ENCODE measurements at places on chromosomes 11 and 22. TPM values are rescaled to one million over a fixed set of nuclear protein-coding genes. Genes with fewer than 3 reads are reported as not detected.
A peak's percentile ranks its signal among the peaks of the same experiment; 100 is the strongest.

C11orf71 gene
- total RNA-seq, result 6.4 TPM

ANO9 gene
- total RNA-seq, result 36.9 TPM

IFT27 gene
- total RNA-seq, result 26.3 TPM

RCOR2 gene
- total RNA-seq, result 0.28 TPM

DNA sequence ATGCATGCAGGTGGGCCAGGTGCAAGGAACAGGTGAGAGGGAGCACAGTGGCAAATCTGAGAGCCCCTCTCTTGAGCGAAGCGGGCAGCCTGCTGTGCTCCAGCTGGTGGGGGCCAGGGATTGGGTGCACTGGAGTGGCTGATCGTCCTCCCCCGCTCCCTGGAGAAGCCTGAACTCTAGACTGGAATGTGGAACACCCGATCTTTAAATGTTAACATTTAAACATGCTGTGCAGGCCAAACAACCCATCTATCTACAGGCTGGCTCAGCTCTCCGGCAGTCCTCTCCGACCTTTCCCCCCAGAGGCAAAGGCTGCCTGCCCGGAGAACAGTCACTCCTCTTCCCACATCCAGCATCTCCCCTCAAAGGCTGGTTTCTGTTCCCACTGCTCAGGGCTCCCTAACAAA lies 5.1 kb downstream of the MRGPRF start:
- H3K27ac ChIP-seq, result no peak overlapping the region
- H3K27me3 ChIP-seq, result peaks cover 19% of the 10 kb centered on the region
- no peak for DNase-seq
- H3K4me3 ChIP-seq, result no peak overlapping the region
- no peaks in the 10 kb centered on the region for H3K4me1 ChIP-seq

DNA sequence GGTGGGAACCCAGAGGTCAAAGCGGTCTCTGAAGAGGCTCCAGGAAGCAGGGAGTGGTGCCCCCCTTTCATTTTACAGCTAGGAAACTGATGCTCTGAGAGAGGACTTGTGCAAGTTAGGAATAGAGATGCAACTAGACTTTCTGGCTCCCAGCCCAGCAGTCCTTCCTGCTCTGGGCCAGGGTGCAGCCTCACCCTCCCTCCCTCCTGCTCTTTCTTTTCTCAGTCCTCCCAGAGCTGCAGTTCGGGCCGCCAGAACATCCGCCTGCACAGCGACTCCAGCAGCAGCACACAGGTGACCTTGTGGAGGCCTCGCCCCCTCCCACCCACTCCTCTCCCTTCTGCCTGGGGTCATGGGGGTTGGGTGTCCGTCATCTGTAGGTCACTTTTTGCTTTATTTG lies 51.5 kb downstream of the LHFPL7 start:
- no peaks in the 10 kb centered on the region for H3K4me1 ChIP-seq
- H3K36me3 ChIP-seq, result no peaks in the 10 kb centered on the region
- DNase-seq, result no peak
- no peaks in the 10 kb centered on the region for H3K27me3 ChIP-seq
- no peak overlapping the region for H3K4me3 ChIP-seq

DNA sequence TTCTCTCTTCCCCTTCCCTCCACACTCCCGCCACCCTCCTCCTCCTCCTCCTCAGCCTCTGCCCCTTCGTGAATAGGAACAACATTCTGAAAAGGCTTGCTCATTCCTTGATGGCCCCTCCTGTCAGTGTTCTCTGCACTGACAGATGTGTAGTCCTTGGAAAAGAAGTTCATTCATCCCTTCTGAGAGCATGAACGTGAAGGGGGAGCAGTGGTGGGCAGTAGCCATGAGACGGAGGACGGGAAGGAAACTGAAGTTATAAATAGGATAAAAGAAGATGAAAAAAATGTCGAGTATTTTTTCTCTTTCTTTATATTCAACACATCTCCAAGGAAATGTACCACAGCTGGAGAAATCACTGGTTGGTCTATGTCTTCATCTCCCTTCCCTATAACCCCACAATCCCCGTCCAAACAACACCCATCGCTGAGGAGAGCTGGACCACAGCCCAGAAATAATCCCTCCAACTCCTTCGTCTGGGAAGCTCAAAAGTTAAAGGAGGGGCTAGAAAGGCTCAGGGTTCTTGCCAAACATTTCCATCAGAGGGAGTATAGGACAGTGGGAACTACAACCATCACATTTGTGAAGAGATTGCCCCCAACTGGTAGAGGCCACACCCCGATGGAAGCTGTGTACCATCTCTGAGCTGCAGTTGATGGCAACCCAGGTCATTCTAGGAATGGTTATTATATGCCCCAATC lies 33.5 kb downstream of the ETS1 start:
- DNase-seq, result no peak
- no peaks in the 10 kb centered on the region for H3K36me3 ChIP-seq
- peaks cover 44% of the 10 kb centered on the region for H3K4me1 ChIP-seq
- no peaks in the 10 kb centered on the region for H3K27me3 ChIP-seq
- H3K4me3 ChIP-seq, result no peak overlapping the region
- no peak overlapping the region for H3K27ac ChIP-seq

SCN4B gene
- total RNA-seq, result 0.07 TPM

DNA sequence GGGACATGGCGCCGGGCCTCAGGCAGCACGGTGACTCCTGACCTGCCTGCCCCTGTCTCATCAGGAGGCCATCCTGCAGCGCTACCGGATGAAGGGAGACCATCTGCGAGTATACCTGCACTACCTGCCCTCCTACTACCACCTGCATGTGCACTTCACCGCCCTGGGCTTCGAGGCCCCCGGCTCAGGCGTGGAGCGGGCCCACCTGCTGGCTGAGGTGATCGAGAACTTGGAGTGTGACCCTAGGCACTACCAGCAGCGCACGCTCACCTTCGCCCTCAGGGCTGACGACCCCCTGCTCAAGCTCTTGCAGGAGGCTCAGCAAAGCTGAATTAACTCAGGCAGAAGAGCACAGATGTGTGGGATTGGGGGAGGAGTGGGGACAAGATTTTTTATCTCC lies 10.2 kb upstream of the ST3GAL4 start:
- H3K4me1 ChIP-seq, result peaks cover 34% of the 10 kb centered on the region
- H3K27me3 ChIP-seq, result no peaks in the 10 kb centered on the region
- peak overlapping the region; percentile 45 for H3K27ac ChIP-seq
- H3K4me3 ChIP-seq, result no peak overlapping the region
- H3K36me3 ChIP-seq, result peaks cover 30% of the 10 kb centered on the region

DNA sequence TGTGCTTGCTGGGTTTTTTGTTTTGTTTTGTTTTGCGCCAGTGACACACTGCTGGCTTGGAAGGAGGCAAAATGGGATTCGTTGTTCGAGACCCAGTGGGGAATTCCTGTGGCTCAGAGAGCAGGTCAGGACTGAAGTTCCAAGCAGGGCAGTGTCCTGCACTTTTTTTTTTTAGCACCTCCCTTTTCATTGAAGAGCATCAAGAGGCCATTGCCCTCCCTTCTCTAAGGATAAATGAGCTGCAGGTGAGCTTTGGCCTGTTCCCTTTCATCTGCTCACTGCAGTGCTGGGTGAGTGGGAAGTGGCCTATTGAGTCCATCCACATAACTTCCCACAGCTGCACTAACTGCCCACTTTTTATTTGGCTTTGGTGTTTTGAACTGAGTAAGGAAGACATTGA lies 87.8 kb downstream of the ARHGAP42 start:
- H3K4me3 ChIP-seq, result no peak overlapping the region
- H3K4me1 ChIP-seq, result no peaks in the 10 kb centered on the region
- H3K27ac ChIP-seq, result no peak overlapping the region
- no peaks in the 10 kb centered on the region for H3K36me3 ChIP-seq
- no peak for DNase-seq
- H3K27me3 ChIP-seq, result no peaks in the 10 kb centered on the region

DNA sequence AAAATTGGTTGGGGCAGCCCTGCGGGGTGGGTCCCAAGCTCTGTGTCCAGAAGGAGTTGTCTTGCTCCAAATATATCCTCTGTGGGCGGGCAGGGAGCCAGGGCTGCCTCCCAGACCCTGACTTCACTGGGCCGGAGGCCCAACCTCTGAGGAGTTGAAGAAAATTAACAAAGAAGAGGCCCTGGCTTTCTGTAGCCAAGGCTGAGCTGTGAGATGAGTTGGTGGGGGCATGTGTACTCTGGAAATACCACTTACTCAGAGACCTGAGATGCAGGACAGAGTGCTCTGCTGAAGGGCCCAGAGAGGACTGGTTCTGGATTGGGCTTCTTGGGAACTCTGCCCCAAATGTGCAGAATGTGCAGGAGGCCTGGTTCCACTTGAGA lies 96.3 kb downstream of the SWAP70 start:
- peak overlapping the region; percentile 81 for H3K4me3 ChIP-seq
- H3K4me1 ChIP-seq, result peaks cover 56% of the 10 kb centered on the region
- H3K27me3 ChIP-seq, result peaks cover 2% of the 10 kb centered on the region
- H3K27ac ChIP-seq, result peak overlapping the region; percentile 96
- H3K36me3 ChIP-seq, result peaks cover 2% of the 10 kb centered on the region

SYCE3 gene
- not detected for total RNA-seq

SCGB1D2 gene
- not detected for total RNA-seq

GRCh38 chr11:109088086-109088485 lies 333.9 kb upstream of the C11orf87 start:
- DNase-seq, result peak; percentile 23
- H3K27ac ChIP-seq, result no peak overlapping the region
- H3K36me3 ChIP-seq, result no peaks in the 10 kb centered on the region
- no peak overlapping the region for H3K4me3 ChIP-seq
- no peaks in the 10 kb centered on the region for H3K4me1 ChIP-seq
- H3K27me3 ChIP-seq, result no peaks in the 10 kb centered on the region

TPBGL gene
- total RNA-seq, result 0.19 TPM

RAC2 gene
- total RNA-seq, result 540 TPM

DNA sequence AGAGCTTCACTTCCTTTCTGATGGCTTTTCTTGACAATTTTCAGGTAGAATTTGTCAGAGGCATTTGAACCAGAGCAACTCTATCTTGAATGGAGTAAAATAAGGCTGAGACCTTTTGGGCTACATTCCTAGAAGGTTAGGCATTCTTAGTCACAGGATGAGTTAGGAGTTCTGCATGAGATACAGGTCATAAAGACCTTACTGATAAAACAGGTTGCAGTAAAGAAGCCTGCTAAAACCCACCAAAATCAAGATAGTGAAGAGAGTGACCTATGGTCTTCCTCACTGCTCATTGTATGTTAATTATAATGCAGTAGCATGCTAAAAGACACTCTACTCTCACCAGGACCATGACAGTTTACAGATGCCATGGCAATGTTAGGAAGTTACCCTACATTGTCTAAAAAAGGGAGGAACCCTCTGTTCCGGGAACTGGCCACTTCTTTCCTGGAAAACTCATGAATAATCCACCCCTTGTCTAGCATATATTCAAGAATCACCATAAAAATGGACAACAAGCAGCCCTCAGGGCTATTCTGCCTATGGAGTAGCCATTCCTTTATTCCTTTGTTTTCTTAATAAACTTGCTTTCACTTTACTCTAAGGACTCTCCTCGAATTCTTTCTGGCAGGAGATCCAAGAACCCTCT lies 1519.7 kb upstream of the TENM4 start:
- H3K36me3 ChIP-seq, result no peaks in the 10 kb centered on the region
- no peak for DNase-seq
- no peak overlapping the region for H3K27ac ChIP-seq
- no peaks in the 10 kb centered on the region for H3K27me3 ChIP-seq

MUC5AC gene
- not detected for total RNA-seq

DNA sequence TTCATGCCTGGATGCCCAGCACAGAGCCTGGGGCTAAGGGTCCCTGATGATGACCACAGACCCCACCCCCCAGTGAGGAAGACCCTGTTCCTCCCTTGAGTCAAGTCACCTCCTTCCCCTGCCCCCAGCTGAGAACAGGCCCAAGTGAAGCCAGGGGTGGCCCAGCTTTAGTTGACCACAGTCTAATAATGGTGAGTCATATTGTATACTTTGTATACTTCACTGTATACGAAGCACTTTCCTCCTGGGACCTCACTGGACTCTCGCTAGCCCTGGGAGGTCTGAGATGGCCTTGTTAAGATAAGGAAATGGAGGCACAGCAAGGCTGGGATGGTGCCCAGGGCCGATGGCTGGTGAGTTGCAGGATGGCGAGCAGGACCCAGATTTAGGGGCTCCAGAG lies 3.7 kb upstream of the FLRT1 start:
- peaks cover 2% of the 10 kb centered on the region for H3K4me1 ChIP-seq
- H3K4me3 ChIP-seq, result no peak overlapping the region
- no peak overlapping the region for H3K27ac ChIP-seq
- DNase-seq, result no peak

GRCh38 chr11:6300325-6300724 lies 20.0 kb downstream of the CAVIN3 start:
- no peak overlapping the region for H3K4me3 ChIP-seq
- DNase-seq, result no peak
- H3K27me3 ChIP-seq, result peaks cover 13% of the 10 kb centered on the region
- no peaks in the 10 kb centered on the region for H3K36me3 ChIP-seq
- H3K4me1 ChIP-seq, result no peaks in the 10 kb centered on the region

- H3K27me3 ChIP-seq, result no peaks in the 10 kb centered on the region
- DNase-seq, result no peak
- H3K4me3 ChIP-seq, result no peak overlapping the region
- no peak overlapping the region for H3K27ac ChIP-seq
Measured at GRCh38 chr11:96781082-96781481, 391.3 kb downstream of the JRKL start.

TMEM135 gene
- total RNA-seq, result 26.2 TPM

AHNAK gene
- 91.5 TPM for total RNA-seq

- no peak overlapping the region for H3K4me3 ChIP-seq
- H3K27ac ChIP-seq, result no peak overlapping the region
- H3K36me3 ChIP-seq, result peaks cover 15% of the 10 kb centered on the region
- no peak for DNase-seq
Measured at GRCh38 chr11:77402218-77402556, 71.7 kb downstream of the PAK1 start.

EFCAB6 gene
- not detected for total RNA-seq

- H3K4me3 ChIP-seq, result no peak overlapping the region
- peaks cover 46% of the 10 kb centered on the region for H3K27me3 ChIP-seq
- DNase-seq, result peak; percentile 92
- H3K27ac ChIP-seq, result no peak overlapping the region
- H3K4me1 ChIP-seq, result peaks cover 5% of the 10 kb centered on the region
Measured at GRCh38 chr11:130431331-130431773, 2.9 kb upstream of the ADAMTS8 start.

DNA sequence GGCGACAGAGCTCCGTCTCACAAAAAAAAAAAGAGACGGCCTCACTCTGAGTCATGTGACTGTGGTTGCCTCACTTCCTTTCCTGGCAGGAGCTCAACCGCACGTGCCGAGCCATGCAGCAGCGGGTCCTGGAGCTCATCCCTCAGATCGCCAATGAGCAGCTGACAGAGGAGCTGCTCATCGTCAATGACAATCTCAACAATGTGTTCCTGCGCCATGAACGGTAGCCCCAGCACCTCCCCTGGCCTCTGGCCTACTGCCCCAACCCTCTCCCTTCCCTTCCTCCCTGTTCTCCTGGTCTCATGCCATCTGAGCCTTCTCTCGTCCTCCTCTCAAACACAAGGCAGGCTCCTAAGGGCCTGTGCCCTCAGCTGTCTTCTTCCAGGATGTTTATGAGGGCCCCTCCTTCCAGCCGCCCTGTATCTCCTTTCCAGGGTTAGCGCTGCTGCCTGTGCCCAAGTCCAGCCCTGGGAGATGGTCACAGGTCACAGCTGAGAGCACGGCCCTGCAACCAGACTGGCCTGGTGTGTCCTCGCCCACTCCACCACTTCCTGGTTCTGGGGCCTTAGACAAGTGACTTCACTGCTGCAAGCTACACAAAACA lies 30.7 kb downstream of the TOM1 start:
- H3K27ac ChIP-seq, result peak overlapping the region; percentile 87
- DNase-seq, result peak; percentile 86
- peak overlapping the region; percentile 75 for H3K4me3 ChIP-seq
- H3K27me3 ChIP-seq, result no peaks in the 10 kb centered on the region
- H3K36me3 ChIP-seq, result peaks cover 43% of the 10 kb centered on the region
- peaks cover 27% of the 10 kb centered on the region for H3K4me1 ChIP-seq
